Activated T-cell treated with anti-CD3 and anti-CD28 coated beads, Interleukin-2, amount 50 U/mL, for 4 hours (primary cell): ENCODE measurements at places on chromosomes 12 and 14. TPM values are rescaled to one million over a fixed set of nuclear protein-coding genes. Genes with fewer than 3 reads are reported as not detected.

- no peak for DNase-seq
These were observed 25.4 kb downstream of the HSPB8 start for GRCh38 chr12:119204131-119204530.

The CEP170B gene
- 7.5 TPM for total RNA-seq

GRCh38 chr12:12538535-12538934 is 24.1 kb downstream of the DUSP16 start:
- no peak for DNase-seq

GRCh38 chr12:57044889-57045288 is 5.0 kb downstream of the MYO1A start:
- no peak for DNase-seq

DNA sequence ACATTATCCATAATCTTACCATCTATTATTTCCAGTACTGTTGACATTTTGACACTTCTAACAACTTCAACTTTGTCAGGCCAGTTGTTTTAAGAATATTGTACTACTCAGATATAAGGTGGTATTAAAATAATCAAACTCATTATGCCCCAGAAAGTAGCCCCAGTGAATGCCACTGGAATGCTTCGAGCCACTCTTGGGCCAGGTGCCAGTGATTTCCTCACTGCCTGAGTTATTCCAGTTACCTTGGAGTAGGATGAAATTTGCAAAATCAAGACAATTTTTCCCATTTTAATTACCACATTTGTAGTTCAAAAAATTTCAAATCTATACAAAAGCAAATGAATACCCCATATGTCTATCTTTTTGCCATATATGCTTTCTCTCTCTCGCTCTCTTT is 9.2 kb downstream of the CIPC start:
- no peak for DNase-seq

DNA sequence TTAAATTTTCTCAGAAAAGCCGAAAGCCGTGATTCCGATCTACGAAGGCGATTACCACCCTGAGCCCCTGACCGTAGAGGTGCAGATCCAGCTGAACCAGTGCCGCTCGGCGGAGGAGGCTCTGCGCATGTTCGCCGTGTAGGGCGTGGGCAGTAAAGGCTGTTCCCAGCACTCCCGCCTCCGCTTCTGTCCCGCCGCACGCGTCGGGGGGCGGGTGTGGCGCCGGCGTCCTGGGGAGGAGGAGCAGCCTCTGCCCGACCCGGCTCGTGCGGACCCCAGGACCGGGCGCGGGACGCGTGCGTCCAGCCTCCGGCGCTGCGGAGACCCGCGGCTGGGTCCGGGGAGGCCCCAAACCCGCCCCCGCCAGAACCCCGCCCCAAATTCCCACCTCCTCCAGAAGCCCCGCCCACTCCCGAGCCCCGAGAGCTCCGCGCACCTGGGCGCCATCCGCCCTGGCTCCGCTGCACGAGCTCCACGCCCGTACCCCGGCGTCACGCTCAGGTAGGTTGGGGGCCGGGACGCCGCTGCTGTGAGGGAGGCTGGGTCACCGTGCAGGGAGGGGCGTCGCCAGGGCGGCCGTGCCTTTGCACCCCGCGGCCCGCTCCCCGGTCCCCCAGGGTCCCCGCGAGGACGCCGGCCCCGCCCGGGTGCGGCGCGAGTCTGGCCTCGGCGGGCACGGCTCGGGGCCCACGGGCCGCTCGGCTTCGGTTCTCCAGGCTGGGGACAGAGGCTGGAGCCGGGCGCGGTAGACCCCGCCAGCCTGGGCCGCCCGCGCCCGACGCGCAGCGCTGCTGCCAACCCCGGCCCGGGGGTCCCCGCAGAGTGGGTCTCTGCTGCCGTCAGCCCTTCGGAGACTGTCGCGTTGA is at the start of gene B3GNT4:
B3GNT4 (plus strand) TSS at position 409 of the 866 bp plus-strand sequence. CDS start 910 bp downstream, outside the sequence.
- DNase-seq: peak; percentile 74

DNA sequence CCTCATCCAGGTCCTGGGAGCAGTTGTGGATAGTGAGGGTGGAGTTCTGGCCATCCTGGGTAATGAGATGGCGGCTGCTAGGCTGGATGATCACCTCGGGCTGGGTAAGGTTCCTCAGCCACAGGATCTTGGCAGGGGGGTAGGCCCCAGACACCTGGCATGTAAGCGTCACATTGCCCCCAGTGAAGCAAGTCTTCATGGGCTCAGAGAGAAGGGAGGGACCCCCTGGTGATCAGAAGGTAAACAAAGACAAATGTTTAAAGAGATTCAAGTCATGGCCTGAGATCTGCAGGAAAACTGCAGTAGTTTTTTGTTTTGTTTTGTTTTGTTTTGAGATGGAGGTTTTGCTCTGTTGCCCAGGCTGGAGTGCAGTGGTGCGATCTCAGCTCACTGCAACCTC is 12.8 kb upstream of the WSB2 start:
- DNase-seq: no peak

The TAS2R14 gene
- 1.0 TPM for total RNA-seq

DNA sequence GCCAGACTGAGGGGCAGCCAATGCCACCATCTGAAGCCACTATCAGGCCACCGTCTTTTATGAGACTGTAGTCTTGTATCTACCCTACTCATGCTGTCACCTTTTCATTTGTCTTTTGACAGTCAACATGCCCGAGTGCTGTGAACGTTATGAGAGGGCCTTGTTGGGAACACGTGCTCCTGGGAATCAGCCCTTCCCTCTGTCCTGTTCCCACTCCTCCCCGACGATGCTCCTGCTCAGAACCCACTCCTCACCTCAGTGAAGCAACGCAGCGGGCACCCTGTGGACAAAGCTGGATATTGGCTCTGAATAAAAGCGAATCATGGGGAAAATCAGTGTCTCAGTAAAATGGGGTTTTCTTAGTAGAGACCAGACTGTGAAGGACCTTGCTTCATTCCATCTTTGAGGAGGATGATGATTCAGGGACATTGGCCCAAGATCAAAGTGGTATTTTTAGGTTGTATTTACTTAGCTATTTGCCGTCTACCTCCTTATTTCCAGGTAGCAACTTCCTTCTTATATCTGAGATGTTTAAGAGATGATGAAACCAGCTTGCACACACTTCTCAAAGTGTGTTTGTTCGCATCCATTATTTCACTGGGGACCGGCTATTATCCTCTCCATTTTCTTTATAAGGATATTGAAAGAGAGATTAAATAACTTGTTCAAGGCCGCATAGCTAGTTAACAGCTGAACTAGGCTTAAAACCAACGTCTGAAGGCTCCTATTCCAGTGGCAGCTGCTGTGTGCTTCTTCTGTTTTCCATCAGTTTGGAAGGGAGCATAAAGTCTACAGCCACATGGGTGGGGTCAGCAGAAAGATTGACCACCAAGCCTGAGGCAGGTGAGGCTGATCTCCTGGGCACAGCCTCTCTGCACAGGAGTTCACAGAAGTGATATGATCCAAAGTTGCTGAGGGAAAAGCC is 43.9 kb upstream of the CTDSP2 start:
- DNase-seq: no peak

DNA sequence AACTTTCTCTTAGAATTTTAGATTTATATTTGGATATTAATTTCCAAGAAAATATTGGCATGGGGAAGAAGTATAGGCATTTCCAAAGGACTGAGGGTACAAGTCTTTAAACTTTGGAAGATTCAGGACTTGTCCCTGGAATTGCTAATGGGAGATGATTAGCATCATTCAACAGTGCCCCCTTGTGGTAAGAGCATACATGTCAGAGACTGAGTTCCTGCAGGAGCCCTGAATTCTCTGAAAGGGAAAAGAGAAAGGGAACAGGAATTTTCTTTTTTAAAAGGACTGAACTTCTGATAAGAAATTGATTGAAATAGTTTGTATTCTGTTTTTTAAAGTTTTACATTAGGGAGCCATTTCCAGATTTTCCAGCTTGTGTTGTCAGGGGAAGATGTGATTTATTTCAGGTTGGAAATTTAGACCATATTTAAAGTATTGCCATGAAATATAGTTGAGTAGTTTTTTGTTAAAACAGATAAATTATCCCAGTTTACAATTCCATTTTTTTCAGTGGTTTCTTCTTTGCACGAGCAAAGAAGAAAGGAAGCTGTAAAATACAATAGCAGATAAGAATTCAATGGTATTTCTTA is 44.0 kb upstream of the REP15 start:
- peak; percentile 7 for DNase-seq

The WIF1 gene
- total RNA-seq: not detected

The PAPLN gene
- total RNA-seq: 0.19 TPM

The CCDC197 gene
- not detected for total RNA-seq

DNA sequence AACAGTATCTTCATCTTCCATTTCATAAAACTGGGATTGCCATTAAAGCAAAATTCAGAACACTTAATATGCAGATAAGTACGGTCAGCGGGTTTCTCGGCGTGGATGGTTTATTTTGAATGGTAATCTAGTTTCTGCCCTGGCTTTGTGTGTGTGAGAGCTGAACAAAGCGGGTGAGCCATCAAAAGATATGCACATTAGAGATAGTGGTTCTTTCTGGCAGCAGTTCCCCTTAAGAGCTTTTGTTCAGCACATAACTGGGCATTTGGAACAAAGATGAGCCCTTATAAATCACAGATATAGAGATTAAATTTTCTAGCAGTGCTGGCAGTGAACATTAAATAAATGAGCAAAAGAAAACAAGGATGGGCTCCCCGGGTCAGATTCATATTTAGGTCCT is 207.5 kb downstream of the CALM1 start:
- DNase-seq: no peak

DNA sequence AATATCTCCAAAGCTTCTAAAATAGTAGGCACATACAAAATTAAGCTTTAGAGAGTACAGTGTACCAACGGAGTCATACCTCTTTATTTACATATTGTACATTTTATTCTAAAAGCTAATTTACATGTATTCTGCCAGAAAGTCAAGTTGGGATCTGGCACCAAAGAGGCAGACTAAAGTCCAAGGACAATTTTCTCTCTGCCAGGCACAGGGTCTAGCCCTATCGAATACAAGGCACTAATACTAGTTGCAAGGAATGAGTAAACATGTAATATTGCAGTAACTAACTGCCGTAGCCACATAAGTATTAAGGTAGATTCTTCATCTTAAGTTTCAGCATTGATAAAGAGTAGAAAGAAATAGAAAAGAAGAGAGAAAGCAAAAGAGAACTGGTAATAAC is 93.9 kb downstream of the RPS6KA5 start:
- no peak for DNase-seq

DNA sequence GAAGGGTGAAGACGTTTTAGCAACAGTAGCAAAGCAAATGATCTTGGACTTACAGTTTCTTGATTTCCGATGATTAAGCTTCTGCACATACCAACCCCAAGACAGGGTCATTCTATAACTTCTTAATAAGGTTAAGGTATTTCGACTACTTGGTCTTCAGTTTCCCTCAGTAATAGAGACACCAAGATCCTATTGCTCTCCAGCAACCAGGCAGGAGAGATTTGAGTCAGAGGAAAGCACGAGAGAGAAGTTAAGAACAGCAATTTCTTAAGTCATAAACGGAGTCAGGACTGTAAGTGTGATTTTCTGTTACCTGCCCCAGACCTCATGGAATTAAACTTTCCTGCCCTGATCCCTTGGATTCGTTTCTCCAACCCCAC is 215.6 kb downstream of the TTC8 start:
- DNase-seq: no peak

The REC8 gene
- 19.9 TPM for total RNA-seq

DNA sequence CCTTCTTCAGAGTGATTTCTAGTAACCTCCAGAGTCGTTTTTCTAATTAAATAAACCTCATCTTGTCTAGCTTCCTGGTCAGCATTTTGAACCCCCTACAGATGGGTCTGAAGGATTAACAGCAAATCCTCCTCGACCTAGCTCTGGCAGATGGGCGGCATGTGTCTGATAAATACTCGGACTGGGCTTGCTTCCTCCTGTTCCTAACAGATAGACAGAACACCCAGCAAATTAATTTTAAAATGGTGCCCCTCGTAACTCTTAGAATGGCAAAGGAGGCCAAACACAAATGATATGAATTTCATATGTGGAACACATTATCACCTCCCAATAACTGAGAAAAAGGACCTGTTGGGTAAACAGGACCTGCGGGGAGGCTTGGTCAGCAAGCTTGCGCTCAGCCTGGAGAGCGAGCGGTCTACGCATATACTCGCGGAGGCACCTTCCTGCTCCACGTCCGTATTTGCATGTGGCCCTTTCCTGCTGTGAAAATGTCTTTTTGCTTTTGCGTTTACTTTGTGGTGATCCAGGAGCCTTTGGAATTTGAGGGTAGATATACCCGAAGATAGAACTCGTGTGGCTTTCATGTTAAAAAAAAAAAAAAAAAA is 79.6 kb downstream of the OTX2 start:
- no peak for DNase-seq

- no peak for DNase-seq
These were observed 124.2 kb downstream of the HMGA2 start for GRCh38 chr12:65948320-65949008.

The KRT71 gene
- not detected for total RNA-seq

DNA sequence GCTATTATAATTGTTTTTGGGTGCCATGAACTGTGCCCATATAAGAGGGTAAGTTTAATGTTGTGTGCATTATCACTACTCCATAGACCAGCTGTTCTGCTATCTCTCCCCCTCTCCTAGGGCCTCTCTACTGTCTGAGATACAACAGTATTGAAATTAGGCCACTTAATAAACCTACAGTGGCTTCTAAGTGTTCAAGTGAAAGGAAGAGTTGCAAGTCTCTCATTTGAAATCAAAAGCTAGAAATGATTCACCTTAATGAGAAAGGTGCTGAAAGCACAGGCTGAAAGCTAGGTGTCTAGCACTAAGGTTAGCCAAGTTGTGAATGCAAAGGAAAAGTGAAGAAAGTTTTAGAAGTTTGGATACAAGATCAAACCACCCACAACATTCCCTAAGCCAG is 168.0 kb downstream of the SLC16A7 start:
- no peak for DNase-seq

The KRT73 gene
- total RNA-seq: 0.16 TPM

GRCh38 chr12:96919510-96920210 is 12.6 kb downstream of the NEDD1 start:
- no peak for DNase-seq

DNA sequence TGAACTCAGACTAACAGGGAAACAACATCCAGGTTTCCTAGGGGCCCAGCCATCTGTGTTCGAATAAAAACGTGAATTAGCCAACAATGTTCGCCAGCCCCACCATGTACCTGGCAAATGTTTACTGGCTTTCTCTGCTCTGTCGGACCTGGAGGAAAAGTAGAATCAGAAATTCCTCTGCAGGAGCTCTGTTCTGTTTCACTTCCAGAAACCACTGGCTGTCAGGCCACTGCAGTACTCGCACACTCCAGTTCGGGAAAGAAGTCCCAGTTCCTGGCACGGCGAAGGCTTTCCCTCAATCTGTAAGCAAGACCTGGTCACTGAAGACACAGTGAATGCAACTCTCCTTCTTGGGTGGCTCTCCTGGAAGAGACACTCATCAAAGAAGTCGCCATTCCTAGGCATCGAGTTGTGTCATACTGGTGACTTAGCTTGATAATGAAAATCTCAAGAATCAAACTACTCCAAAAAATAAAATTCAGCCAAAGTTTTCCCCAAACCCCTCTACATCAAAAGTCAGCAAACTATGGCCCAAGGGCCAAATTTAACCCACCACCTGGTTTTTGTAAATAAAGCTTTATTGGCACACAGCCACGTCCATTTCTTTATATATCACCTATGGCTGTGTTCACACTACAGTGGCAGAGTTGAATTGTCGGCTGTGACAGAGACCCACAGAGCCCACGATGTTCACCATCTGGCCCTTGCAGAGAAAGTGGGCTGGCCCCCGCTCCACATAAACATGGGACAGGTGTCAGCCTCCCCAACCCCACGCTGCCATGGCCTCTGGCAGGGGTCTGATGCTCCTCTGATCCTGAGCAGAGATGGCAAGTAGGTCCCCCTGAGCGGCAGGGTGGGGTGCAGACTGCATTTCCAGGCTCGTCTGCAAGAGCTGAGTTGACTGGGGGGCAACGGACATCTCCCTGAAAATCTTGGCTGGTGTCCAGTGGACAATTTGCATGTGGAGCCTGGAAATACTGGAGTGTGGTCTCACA is 189.2 kb upstream of the DIO3 start:
- DNase-seq: no peak
